ENCODE measurements at places on chromosomes 2 and 18. TPM values are rescaled to one million over a fixed set of nuclear protein-coding genes. Genes with fewer than 3 reads are reported as not detected.

The CCDC150 gene
- total RNA-seq = 3.3 TPM

The FOXD4L1 gene
- total RNA-seq = 0.13 TPM

The CTAGE1 gene
- under 0.01 TPM for total RNA-seq

The SPC25 gene
- 0.13 TPM for total RNA-seq

The MAP4K4 gene
- 82.2 TPM for total RNA-seq

The TMEM198 gene
- under 0.01 TPM for total RNA-seq

DNA sequence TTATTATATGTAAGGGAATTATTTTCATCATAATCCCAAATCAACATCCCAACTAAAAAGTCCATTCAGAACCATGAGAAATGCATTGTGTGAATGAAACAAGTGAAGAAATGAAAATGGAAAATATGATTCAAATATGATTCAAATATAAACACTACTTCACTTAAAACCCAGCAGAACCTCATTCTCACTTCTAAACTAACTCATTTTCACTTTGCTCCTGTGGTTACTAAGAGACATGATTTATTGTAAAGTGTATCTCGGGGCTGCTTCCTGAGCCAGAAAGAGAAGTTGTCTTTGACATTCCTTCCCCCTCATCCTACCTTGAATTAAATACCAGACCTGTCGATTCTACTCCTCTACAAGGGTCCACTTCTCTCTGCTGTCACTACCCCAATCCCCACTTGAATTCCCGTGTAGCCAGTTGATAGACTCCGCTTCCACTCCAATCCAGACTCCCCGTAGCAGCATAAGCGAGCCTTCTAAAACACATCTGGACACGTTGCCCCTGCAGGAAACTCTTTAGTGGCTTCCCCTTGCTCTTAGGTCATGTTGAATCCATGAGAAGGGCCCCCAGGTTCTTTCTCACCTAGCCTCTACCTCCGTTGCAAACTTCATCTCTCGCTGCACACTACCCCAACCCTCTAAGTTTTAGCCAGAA is 697.0 kb upstream of the ID2 start:
- no peak for DNase-seq

DNA sequence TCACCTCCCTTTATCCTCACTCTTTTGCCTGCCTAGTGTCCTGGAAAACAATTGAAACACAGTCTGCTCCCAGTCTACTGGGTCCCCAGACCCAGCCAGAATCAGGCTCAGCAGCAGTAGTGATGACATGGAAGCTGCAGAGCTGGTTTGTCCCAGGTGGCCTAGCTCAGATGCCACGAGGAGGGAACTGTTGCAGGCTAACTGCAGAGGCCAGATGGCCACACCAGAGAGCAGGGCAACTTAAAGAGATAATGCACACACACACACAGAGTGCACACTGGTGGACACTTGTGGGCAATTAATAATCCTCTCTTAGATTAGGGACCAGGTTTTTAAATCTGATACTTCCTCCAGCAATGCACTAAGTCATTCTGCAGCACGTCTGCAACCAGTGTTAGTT is 42.4 kb downstream of the GYPC start:
- no peak for DNase-seq

GRCh38 chr2:46925474-46926351 is 10.1 kb upstream of the MCFD2 start:
- peak; percentile 71 for DNase-seq

- no peak for DNase-seq
Observed at GRCh38 chr2:178531168-178531567, 50.9 kb downstream of the PLEKHA3 start.

DNA sequence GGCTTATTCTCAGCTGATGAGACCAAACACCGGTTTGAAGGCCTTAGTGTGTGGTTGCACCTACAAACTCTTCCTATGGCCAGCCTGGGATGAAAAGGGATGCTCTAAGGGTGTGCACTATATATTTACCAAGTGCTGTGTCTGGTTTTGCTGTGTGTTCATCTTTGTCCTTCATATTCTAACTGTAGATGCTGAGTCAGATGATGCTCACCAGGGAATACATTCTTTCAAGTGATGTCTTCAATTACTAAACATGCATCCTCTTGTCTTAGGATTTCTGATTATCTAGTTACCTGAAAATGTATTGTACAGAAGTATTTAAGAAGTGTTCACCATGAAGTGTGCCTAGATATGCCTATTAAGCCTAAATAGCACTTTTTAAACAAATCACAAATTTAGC is 1111.6 kb upstream of the ZEB2 start:
- peak; percentile 68 for DNase-seq

DNA sequence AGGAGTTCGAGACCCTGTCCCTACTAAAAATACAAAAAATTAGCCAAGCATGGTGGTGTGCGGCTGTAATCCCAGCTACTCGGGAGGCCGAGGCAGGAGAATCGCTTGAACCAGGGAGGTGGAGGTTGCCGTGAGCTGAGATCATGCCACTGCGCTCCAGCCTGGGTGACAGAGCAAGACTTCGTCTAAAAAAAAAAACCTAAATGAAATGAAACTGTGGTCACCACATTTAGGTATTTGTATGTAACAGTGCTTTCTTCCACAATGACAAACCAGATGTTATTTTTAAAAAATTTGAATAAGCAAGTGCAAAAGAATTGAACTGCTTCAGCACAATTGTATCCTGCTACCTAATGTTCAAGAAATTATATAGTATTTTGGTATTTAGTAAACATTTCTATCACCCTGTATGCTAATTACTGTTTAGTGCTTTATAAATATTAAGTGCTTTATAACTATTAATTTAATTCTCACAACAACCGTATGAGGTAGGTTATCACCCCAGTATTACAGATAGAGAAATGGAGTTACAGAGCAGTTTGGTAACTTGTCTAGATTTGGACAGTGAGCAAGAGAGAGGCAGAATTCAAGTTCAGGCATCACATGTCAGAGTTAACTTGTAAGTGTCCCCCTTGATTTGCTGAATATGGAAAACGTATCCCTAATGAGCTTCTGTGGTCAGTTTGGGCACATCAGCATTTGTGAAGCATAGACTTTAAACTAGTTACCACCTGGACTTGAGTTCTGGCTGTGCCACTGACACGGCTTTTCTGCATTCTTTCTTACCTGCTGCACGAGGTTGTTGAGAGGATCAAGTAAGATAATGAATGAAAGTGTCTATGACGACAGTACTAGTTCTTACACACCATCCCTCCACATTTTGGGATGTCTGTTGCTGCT is 14.4 kb downstream of the PHLPP1 start:
- DNase-seq = no peak

DNA sequence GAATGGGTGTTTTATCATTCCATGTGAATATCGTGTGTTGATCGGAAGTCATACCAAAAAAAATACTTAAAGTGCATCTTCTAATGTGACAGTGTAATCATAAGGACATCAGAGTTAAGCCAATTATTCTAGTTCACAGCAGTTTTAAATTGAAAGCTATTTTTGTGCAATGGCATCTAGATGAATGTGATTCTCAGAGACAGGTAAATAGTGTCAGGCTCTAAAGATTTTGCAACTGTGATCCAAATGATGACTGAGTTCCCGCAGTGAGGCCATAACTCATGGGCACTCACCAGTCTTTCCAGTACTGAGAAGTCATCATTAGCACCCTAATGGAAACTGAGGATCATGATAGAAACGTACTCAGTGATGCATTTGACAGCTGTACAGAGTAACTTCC is 542.6 kb downstream of the PARD3B start:
- DNase-seq = no peak

DNA sequence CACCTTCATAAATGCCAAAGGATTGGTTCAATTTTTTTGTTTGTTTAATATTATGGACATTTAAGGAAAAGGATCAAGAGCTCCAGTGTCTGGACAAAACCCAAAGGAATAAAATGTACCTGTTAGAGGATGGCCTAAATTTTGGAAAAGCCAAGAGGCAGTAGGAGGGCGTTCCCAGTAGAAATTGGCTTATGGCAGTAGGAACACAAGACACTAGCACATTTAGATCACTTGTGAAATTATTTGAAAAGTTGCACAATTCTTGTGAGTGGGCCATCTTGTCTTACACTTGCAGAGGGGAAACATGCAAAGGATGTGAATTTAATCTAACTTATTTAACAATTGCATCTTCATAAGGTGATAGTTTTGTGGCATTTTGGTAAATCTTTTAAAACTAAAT is 3.2 kb downstream of the BZW1 start:
- DNase-seq = no peak

- DNase-seq = no peak
Observed at GRCh38 chr18:68482815-68483214, 232.1 kb downstream of the TMX3 start.

DNA sequence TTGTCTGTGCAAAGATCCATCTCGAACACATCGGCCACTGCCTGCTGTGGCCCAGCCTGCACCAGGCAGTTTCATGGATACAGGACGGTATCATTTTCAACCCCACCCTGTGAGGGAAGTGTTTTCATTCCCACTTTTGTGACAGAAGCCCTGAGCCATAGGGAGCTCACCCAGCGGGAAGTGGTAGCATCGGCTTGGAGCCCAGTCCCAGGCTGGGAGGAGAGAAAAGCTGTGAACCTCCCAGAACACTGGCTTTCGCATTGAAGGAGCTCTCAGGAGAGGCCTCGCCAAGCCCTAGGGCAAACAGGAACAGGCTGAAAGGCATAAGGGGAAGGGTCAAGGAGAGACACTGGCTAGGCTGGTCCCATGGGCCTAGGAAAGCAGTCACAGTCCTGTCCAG is 166.1 kb downstream of the TFCP2L1 start:
- DNase-seq = no peak

DNA sequence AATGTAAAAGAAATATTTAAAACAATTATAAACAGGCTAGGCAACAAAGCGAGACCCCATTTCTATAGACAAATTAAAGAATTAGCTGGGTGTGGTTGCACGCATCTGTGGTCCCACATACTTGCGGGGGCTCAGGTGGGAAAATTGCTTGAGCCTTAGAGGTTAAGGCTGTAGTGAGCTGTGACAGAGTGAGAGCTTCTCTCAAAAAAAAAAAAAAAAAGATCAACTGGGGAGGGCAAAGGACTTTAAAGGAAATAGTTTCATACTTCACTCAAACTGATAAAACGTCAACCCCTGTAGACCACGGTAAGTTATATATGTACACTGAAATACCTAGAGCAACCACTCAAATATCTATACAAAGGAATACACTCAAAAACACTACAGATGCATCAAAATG is 37.5 kb downstream of the MGAT4A start:
- DNase-seq = no peak

DNA sequence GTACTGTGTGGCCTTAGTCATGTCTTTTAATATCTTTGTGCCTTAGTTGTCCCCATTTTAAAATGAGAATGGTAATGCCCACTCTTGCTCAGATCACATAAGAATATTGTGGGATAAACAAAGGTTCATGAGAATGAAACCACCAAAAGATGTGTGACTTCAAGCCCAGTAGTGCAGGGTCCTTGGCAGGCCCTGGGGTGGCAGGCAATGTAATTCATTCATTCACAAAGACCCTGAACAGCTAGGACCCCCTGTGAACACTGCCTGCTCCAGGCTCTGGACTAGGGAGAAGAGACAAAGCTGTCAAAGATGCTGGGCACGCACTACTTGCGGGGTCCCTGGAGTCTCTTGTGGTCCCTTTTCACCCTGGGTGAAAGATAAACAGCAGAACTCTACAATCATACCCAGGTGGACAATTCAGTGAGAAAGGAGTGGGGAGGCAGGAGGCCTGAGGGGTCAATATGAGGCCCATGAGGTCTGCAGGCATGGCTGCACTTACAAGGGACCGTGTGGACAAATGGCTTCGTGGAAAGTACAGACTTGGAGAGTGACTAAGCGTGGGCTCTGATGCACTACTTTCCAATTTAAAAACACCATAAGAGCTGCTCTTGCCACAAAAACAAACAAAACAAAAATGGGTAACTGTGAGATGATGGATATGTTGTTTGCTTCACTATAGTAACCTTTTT is 136.1 kb downstream of the SMAD7 start:
- no peak for DNase-seq

DNA sequence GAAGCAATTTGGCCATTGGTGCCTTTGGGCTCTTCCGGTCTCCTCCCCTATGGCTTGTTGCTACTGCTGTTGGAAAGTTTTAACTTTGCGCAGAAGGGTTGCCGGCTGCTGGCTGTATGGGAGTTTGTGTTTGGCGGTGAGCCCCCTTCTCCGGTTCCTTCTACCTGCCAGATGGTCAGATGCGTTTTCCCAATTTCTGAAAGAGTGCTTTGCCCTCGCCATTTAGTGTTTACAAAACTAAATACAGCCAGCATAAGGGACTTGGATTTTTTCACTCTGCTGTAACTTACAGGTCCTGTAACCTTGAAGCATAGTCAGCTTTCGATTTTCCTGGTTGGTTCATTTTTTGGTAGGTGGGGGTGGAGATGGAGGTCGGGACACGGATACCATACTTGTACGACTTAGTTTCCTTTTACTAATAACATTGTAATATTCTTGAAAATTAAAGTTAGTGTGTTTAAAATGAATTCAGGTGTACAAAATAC is 604 bp downstream of the COQ10B start:
- DNase-seq = peak; percentile 89

- no peak for DNase-seq
Observed at GRCh38 chr2:199484927-199485326, 27.2 kb upstream of the SATB2 start.

- no peak for DNase-seq
Observed at GRCh38 chr2:104701411-104701911, 152.5 kb upstream of the POU3F3 start.

- DNase-seq = no peak
Observed at GRCh38 chr18:49857708-49858107, 44.4 kb upstream of the ACAA2 start.

DNA sequence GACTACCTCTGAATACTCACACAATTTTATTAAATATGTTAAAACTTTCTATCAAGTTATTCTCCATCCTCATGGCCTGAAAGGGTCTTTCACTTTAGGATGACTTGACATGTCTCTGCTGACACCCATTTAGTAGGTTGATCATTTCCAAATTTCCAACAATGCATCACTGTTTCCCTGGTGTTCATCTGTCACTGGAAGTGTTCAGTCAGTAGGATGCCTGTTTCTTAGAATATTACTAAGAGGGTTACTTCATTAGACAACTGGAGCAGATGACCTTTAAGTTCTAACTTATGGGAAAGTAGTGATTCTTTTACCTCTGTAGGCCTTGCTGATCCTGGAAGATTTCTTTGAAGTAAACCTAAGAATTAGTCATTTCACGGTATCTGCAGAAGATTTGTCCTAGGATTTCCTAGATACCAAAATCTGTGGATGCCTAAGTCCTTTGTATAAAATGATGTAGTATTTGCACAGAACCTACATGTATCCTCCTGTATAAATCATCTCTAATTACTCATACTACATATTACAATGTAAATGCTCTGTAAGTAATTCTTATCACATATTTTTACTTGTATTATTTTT is 77.7 kb downstream of the MAP3K20 start:
- peak; percentile 81 for DNase-seq

- DNase-seq = peak; percentile 4
Observed at GRCh38 chr18:4455113-4455811, at the start of gene DLGAP1. DLGAP1 (minus strand) TSS chr18:4455307.

GRCh38 chr2:240579071-240579762 is 7.3 kb upstream of the CAPN10 start:
- no peak for DNase-seq

- no peak for DNase-seq
Observed at GRCh38 chr2:126731353-126731752, 75.4 kb downstream of the GYPC start.
